Stimulated activated CD4-positive, alpha-beta T cell treated with anti-CD3 and anti-CD28 coated beads, TNF-alpha, amount 100 ng/mL, for 4 hours (primary cell): ENCODE measurements at places on chromosomes 2 and 18.
A peak's percentile ranks its signal among the peaks of the same experiment; 100 is the strongest.

DNA sequence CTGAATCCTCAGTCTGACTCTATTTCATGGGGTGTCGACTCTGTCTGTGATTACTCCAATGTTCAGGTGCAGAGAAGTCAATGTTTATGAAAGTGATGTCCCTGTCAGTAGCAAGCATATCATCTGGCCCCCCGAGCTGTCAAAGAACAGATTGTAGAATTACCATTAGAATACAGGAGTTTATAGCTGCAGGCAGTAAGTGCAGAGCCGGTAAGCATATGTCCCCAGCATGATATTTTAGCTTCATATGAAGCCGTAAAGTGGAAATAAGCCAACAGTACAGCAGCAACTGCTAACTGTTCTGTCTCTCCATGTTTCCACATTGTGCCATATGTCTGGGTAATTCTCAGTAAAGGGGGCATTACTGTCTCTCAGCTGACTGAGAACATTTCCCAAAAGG lies 541.8 kb downstream of the SOX11 start:
- DNase-seq = no peak

DNA sequence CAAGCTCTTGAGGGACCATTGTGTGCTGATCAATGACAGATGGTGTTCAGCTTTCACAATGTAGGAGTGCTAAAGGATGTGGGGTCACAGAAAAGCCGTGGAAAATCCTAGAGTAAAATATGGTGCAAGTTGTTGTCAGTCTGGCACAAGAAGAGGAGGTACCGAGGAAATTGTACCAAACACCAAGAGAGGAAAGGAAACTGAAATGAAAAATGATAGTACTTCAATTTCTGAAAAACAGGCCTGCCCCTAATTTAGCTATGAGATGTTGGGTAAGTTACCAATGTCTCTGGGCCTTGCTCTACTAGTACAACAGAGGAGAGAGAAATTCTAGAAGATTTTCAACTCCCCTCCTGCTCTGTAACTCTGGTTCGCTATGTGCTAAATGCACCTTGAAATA lies 78.8 kb upstream of the PELI1 start:
- no peak for DNase-seq

GRCh38 chr2:227413371-227413770 lies 25.6 kb upstream of the SCYGR1 start:
- DNase-seq = no peak

DNA sequence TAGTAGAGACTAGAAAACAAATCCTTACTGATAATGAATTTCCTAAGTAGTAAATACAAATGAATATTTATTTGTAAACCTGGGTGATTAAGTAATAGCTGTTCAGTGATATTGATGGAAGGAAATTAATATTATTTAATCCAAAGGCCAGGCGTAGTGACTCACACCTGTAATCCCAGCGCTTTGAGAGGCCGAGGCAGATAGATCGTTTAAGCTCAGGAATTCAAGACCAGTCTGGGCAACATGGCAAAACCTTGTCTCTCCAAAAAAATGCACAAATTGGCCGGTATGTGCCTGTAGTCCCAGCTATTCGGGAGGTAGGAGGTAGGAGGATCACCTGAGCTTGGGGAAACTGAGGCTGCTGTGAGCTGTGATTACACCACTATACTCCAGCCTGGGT lies 228.2 kb downstream of the NEDD4L start:
- no peak for DNase-seq

DNA sequence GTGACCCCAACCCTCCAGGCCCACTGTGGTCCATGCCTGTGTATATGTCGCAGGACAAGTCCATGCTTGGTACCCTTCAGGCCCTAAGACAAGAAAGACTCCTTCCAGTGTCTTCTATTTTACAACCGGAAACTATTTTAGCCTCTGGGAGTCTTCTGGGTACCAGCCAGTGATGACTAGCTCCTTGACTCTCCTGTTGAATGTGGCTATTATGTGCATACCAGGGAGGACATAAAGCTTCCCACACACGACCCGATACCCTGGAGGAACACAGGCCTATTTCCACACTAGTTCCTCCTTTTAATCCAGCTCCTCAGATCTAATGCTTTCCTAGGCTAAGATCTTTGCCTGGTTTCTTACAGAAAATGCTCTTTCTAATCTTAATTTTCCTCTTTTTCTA lies 178.1 kb downstream of the NCKAP5 start:
- DNase-seq = no peak

DNA sequence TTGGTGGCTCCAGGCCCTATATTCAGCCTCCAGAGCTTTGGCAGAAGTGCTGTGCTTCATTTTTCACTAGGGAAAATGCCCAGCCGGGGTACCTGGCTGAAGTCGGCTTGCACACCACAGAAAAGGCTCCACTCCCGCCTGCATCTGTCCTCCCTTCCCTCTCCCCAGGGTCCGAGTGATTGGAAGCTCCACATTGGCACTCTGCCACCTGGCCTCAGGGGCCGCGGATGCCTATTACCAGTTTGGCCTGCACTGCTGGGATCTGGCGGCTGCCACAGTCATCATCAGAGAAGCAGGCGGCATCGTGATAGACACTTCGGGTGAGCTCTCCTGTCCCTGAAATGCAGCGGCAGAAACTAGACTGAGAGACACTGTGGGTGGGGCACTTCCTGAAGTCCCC lies 47.4 kb downstream of the IMPA2 start:
- DNase-seq = no peak

DNA sequence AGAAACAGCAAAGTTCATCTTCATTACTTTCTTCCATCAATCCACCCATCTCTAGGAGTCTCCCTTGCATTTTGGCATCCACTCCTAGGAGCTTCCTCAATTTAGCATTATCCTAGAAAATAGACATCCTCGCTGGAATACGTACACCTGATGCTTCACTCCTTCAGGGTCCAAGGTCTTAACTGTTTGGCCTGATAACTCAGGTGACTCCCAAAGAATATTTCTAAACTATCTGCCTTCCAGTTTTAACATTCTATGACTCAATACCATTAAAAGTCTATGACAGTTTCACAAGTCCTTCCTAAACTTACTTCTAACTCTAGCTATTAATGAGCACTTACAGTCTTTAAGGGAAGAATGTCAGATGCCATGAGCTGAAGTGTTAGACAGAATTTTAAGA lies 26.5 kb upstream of the TLK1 start:
- DNase-seq = no peak

DNA sequence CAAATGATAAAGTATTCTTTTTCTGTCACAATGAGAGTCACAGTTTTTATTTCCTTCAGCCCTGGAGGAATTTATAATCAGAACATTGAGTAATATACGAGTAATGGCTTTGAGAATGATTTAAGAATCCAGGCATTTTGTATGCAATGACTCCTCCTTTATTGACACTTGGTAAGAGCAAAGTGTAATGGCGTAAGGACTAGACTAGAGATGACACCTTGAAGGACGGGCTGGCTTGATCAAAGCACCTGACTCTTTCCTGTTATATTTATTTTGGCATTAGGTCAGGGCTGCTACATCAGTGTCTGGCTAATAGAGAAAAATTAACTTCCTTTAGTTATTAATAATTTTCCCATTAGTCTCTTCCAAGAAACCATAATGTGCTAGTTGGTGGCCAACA lies 482.4 kb upstream of the GCFC2 start:
- DNase-seq = no peak

DNA sequence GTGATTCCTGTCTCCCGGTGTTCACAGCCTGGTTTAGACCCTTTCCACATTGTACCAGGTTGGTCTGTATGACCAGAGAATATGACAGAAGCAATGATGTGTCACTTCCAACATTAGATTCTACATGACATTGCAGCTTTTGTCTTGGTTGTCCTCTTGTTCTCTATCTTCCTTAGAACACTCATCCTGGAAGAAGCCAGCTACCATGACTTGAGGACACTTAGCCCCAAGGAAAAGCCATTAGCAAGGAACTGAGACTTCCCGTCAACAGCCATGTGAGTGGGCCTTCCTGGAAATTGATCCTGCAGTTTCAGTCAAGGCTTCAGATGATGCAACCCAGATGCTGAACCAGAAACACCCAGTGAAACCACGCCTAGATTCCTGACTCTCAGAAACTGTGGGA lies 143.3 kb downstream of the MREG start:
- no peak for DNase-seq

DNA sequence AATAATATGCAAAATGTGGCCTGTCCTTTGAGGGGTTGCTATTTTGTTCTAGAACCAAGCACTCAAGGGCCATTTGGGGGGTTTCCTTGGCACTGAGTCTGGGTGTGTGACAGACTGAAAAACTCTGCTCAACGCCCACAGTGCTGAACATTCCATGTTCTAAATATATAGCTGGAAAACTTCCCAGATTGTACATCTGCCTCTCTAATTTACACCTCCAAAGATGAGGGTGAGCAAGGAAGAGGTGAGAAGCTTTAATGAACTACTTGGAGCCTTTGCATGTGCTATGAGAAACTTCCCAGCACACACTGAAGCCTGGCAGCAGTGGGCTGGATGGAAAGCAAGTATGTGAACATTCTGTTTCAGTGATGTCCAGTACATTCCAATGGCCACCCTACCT lies 296.7 kb upstream of the KCNH7 start:
- no peak for DNase-seq

DNA sequence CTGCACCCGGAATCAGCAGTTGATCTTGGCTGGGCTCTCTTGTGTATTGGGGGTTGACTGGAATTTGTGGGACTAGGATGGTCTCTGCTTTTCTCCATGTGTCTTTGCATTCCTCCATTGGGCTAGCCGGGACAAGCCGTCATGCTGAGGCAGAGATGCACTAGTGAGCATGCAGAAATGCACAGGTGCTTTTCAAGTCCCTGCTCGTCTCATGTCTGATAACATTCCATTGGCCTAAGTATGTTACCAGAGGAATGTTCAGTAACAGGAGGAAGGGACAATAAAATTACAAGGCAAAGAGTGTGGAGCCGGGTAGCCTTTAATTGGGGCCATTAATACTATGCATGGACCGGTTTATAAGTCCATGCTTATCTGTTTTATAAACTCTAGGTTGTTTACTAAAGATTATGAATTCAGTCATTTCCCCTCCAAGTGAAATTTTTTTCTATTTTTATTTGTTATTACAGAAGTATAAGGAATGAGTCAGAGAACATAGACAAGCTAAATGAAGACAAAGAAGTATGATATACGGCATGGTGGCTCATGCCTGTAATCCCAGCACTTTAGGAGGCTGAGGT lies 24.4 kb upstream of the AAK1 start:
- no peak for DNase-seq

DNA sequence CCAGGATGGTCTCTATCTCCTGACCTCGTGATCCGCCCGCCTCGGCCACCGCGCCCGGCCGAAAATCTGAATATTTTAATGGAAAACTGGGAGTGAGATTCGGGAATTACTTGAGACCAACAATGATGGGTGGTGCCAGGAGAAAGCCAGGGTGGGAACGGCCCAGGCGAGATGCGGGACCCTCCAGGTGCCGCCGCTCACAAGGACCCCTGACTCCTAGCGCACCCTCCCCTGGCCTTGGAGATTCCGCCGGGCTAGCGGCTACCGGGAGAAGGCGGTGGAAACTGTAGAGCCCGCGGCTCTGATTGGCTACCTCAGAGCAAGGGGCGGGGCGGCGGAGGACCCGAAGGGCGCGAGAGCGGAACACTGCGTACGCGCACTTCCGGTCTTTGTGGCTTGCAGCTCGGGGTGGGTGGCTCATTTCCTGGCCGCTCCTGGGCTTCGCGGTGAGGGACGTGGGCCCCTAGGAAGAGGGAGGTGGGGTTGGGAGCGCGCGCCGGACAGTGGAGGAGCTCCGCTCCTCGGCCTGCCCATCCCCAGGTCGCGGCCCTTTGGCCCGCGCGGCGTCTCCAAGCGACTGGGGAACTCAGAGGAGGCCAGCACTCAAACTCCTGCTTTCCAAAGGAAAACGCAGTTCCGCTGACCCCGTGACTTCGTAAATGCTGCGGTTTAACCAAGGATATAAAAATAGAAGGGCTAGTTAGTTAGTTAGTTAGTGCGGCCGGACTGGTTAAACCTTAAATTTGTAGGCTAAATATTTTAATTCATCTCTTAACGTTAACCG lies at the start of gene ZNF397:
Gene ZNF397 (plus strand): TSS at position 371 of the 784 bp plus-strand sequence. CDS start 1,437 bp downstream, outside the sequence.
- DNase-seq = peak; percentile 89

DNA sequence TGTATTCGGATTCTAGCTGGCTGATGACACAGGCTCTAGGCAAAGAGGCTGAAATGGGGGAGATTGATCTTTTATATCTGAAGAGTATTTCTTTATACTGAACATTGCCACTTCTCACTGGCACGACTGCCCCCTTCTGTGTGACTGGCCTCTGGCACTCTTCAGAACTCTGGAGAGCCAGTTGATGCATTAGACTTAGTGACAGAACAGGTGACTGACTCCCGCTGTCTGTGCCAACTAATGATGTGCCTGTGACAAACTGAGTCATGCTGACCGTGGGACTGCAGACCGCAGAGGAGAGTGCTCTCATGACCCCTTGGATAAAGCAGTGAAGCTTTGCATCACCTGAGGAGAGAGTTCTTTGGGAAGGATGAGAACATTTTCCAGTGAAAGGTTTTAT lies 14.4 kb downstream of the MGAT5 start:
- no peak for DNase-seq

DNA sequence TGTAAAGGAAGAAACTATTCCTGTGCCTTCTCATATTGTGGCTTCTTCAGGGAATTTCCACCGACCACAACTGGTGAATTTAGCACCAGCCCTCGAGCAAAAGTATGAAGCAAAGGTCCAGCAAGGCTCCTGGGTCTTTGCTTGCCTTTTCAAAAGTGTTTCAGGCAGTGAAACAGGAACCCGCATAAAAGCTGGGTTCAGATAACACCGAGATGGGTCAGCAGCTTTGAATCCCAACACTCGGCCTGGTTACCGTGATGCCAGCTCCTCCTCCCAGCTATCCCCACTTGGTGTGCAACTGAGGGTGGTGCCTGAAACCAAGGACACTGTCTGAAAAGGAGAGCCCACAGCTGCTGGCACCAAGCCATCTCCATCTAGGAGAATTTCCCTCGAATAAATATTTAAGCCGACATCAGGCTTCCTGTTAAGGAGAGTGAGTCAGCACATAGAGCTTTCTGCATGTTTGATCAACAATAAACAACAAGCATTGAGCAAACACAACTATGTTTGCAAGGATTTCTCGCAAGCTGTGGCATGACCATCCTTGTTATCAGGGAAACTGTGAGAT lies 69.5 kb downstream of the ANTXR1 start:
- DNase-seq = no peak
